ENCODE measurements at places on chromosomes 3 and 15.

DNA sequence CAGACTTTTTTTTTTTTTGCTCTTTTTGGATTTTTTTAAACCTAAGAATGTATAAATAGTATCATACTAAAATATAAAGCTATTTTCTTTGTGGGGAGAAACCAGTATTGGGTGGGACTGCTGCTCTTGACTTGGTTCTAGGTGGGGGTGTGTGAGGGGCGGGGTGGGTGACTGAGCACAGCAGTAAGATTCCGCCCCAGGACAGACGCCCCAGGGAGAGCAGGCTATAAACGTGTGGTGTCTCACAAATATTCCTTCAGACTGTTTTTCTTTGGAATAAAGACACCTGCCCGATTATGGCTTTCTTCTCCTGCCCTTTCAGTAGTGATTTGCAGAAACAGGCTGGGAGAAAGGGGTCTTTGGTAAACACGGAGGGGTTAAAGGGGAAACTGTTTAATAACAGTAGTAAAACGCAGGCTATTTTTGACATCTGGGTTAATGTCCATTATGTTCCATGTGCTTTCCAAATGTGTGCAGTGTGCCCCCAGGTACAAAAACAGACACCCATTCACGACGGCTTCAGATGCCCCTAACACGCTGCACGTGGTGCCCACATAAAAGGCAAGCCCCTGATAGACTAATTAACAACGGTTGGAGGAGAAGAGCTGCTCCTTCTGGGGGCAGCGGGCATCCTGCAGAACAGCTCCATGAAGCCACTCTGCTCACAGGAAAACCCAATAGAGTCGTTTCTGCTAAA is 28.6 kb upstream of the WNT5A start:
- DNase-seq = no peak

- peak; percentile 60 for DNase-seq
These were observed 57.7 kb downstream of the IQSEC1 start for GRCh38 chr3:13015286-13016082.

GRCh38 chr15:33190539-33190938 is 4.0 kb downstream of the FMN1 start:
- peak; percentile 13 for DNase-seq

DNA sequence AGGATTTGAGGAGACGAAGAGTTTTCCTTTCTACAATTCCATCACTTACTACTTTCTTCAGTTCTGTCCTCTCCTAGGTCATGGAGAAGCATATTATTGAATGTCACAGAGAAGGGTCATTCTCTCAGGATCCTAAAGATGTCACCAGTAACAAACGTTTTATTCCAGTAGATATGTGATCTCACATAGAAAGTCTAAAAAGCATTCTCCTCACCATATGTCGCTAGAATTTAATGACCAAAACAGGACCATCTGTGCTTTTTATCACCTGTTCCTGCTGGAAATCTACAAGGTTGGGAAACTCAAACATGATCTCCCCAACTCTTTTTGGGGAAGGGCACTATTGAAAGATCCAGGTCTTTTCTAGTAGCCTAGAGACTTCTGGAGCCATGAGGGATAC is 24.0 kb upstream of the FRMD5 start:
- DNase-seq = no peak

GRCh38 chr3:17201538-17201937 is 316.8 kb downstream of the PLCL2 start:
- DNase-seq = no peak

GRCh38 chr15:80231371-80231770 is 20.6 kb downstream of the CTXND1 start:
- DNase-seq = no peak

DNA sequence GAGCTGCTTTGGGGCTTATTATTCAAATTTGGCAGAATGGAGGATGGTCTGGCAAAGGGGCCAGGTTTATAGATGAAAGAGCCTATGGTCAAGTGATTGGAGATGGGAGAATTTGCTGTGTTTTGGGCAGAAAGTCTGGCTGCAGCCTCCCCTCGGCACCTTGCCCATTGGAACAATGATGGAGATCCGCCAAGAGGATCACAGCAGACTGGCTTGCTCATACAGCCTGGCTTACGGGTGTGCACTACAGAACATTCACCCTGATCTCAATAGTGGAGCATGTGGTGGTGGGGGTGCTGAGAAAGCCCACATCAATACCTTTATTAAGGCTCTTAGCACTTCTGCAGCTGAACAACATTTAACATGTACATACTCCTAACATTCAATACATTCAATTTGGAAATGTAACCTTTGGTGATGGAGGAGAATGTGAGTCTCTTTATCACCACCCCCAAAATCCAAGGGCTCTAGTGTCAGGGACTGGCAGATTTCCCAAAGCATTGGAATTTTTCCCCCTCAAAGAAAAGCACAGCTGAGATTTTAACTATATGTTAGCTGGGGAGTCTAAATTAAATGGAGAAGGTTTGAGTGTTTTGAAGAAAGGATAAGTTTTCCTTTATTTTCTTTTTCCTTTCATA is 118.4 kb upstream of the TMC3 start:
- DNase-seq = no peak

DNA sequence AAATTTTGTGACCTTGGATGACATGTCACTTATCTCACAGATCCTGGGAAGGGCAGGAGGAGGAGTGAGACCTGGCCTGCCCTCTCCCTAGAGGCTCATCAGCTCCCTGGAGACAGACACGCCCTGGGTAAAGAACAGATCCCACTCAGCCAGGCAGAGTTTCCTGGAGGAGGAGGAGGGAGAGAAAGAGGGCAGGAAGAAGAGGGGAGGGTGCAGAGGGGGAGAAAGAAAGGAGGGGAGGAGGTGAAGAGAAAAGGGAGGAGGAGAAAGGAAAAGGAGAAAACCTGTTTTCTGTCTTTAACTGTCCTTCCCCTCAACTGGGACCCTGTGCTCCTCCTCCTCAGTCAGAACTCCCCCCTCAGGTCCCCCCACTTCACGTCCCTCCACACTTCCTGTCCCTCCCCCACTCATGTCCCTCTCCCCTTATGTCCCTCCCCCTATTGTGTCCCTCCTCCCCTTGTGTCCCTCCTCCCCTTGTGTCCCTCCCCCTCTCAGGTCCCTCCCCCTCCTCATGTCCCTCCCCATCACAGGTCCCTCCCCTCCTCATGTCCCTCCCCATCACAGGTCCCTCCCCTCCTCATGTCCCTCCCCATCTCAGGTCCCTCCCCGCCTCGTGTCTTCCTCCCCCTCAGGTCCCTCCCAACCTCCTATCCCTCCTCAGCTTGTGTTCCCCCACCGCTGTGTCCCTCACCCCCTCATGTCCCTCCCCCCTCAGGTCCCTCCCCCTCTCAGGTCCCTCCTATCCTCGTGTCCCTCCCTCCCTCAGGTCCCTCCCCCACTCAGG is 52.3 kb upstream of the CGNL1 start:
- DNase-seq = no peak

- DNase-seq = no peak
These were observed 227.2 kb downstream of the SQOR start for GRCh38 chr15:45862034-45862433.

DNA sequence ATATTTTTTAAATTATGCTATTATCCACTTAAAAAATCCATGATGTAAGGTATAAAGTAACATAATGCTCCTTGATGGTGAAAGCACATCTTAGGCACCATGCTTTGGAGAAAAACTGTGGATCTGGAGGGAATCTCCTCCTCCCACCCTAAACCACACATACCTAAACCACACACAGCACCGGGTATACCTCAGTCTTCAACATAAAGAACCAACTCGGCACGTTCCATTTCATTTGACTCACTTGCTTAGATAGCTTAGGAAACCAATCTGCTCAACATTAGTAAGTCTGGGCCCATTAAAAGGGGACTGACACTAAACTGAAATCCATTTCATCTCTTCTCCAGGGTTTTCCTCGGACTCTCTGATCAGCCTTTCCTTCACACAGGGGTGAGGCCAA is 945.7 kb upstream of the CFAP20DC start:
- no peak for DNase-seq

DNA sequence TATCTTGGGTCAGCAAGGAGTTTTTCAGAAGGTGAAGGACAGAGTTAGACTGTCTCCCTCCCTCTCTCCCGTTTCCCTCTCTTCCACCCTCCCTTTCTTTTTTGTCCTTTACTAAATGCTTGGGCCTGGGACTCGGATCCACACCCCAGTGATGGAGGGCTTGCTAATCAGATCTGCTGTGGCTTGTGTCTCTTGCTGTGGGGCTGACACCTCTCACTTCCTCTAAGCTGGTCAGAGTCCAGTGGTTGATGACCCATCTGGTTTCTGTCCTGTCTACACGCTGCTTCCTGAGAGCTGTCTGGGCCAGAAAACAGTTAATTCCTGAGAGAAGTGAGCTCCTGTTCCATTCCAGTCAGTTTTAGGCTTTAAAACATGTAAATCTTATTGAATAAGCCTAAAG is 849 bp downstream of the TRAK1 start:
- no peak for DNase-seq

DNA sequence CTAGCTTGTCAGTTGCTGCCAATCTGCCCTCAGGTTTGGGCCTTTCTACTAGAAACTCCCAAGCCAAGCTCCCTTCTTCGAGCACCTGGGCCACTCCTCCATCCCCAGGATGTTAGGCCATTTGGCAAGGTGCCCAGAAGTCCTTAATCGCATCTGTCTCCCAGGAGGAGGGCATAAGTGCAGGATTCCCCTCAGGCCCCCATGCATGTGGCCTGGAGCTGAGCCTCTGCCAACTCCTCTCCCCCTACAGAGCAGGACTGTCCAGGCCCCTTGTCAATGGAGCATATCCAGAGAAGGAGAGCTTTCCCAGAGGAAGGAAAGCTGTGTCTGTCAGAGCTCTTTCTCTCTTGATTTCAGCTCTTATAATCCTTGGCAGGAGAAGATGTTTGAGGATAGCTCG is 182.6 kb upstream of the ROPN1 start:
- DNase-seq = no peak

DNA sequence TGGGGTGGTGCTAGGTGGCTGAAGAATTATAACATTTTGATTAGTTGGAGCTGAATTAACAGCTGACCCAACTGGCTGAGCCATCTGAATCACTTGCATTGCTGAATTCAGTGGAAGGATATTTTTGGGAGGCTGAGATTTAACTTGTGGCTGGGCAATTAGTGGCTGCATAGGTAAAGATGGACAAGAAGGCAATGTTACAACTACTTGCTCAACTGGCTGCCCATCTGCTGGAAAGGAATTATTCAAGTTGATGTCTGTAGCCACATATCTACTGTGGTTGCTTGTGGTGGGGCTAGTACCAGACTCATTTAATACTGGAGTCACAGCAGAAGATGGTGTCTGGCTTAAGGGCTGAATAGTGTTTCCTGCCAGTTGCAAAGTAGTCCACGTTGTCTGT is 36.4 kb downstream of the USF3 start:
- no peak for DNase-seq

- no peak for DNase-seq
These were observed at the start of gene ARNT2 for GRCh38 chr15:80404057-80404760. ARNT2 (plus strand) TSS chr15:80404382; CDS start chr15:80404516, 134 bp downstream.

- DNase-seq = no peak
These were observed 213.7 kb downstream of the FOXP1 start for GRCh38 chr3:71369701-71370391.

DNA sequence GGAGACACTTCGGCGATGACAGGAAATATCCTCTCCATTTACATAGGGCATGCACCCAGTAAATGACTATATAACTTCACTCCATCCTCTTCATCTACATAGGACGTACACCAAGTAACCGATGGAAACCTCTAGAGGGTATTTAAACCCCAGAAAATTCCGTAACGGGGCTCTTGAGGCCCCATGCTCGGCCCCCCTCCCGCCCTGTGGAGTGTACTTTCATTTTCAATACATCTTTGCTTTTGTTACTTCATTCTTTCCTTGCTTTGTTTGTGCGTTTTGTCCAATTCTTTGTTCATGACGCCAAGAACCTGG is 7.5 kb upstream of the FAM107A start:
- no peak for DNase-seq

Data from activated naive CD4-positive, alpha-beta T cell treated with Interleukin-2 at 50 U/mL for 16 hours (primary cell).